ENCODE measurements at places on chromosomes 5 and 9. TPM values are rescaled to one million over a fixed set of nuclear protein-coding genes. Genes with fewer than 3 reads are reported as not detected.

DNA sequence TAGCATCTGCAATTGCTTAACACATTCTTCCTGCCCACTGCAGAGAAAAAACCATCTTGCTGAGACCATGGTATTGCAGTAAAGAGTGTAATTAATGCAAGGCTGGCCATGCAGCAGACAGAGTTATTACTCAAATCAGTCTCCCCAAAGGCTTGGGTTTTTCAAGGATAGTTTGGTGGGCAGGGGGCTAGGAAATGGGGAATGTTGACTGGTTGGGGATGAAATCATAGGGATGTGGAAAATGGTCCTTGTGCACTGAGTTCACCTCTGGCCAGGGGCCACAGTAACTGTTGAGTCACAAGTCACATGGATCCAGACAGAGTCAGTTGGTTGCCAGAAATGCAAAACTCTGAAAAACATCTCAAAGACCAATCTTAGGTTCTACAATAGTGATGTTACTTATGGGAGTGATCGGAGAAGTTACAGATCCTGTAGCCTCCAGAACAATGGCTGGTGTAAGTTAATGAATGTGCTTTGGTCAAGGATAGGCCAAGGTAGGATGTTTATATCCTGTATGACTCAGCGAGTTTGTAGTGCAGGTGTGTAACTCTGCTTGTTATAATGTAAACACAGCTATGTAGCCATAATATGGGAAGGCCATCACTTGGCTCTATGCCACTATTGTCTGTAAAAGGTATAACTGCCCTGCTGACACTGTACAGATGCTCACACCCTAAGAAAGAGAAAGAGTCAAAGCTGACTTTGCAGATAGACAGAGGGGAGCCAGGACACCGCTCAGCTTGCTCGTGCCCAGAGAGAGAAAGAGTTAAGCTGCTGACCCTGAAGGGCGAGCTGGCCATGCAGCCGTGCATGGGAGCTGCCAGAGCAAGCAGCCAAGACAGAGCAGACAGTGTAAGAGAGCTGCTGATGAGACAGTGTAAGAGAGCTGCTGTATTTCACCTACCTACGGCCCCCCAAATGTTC lies 27.2 kb downstream of the C9orf152 start:
- H3K4me3 ChIP-seq, result no peak overlapping the region
- no peaks in the 10 kb centered on the region for H3K4me1 ChIP-seq
- no peaks in the 10 kb centered on the region for H3K27me3 ChIP-seq
- DNase-seq, result peak; percentile 54
- no peak overlapping the region for H3K27ac ChIP-seq

GRCh38 chr9:94157050-94157801 lies 73.0 kb downstream of the PTPDC1 start:
- no peak overlapping the region for H3K4me3 ChIP-seq
- H3K36me3 ChIP-seq, result no peaks in the 10 kb centered on the region
- peak; percentile 76 for DNase-seq
- peak overlapping the region; percentile 8 for H3K27ac ChIP-seq
- no peaks in the 10 kb centered on the region for H3K4me1 ChIP-seq
- H3K27me3 ChIP-seq, result no peaks in the 10 kb centered on the region

GRCh38 chr9:26013199-26013598 lies 335.0 kb upstream of the TUSC1 start:
- H3K4me3 ChIP-seq, result no peak overlapping the region
- no peaks in the 10 kb centered on the region for H3K27me3 ChIP-seq
- no peak for DNase-seq
- no peaks in the 10 kb centered on the region for H3K4me1 ChIP-seq
- no peak overlapping the region for H3K27ac ChIP-seq

DNA sequence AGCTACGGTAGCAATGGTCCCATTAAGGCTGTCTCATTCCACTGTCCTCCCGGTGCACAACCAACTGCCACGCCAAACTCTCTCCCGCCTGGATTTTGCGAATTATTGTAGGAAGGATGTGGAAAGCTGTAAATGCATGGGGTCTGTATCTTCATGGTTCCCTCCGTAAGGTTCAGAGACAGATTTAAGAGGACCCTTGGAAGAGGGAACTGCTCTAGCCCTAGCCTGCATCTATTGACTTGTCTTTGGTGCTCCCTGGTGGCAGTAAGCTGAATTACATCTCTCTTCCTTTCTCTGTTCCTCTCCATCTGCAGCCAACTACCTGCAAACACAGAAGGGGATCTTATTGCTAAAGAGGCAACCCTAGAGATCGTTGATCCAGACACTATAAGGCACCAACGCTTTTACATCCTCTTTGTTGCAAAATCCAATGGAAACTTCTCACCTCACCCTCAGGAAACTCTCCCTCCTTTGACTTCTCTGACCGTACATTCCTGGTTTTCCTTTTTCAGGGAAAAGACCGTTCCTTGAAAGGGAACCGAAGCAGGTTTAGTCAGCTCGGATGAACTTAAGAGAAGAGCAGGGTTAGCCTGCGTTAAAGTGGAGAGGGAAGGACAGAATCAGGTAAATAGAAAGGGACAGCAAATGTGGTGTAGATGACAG lies 11.9 kb downstream of the CAPSL start:
- H3K27ac ChIP-seq, result no peak overlapping the region
- DNase-seq, result peak; percentile 33
- H3K27me3 ChIP-seq, result no peaks in the 10 kb centered on the region
- no peaks in the 10 kb centered on the region for H3K36me3 ChIP-seq

DNA sequence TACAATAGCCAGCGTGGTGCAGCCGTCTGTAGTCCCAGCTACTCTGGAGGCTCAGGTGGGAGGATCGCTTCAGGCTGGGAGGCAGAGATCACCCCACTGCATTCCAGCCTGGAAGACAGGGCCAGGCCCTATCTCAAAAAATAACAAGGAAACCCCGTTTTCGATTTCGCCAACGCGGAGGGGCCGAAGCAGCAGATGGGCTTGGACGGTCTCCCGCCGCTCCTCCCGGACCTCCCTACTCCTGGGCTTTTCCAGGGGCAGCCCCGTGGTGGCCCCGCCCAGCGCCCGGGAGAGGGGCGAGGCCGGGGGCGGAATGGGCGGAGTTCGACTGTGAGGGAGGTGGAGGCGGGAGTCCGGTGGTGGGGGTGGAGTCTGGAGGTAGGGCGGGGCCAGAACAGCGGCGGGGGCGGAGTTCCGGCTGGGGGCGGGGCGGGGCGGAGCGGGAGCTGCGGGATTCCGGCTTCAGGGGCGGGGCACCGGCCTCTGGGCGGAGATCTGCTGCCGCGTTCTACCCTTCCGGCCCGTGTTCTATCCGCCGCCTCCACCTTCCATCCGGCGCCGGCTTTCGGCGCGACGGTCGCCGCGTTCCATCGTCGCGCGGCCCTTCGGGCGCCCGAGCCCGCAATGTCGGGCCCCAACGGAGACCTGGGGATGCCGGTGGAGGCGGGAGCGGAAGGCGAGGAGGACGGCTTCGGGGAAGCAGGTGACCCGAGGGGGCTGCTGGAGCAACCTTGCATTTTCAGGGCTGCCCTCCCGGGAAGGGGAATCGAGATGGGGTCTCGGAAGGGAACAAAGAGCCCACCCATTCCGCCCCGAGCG lies at the start of gene BBLN:
Gene BBLN, plus strand, starts transcription at position 482 of the 819 bp plus-strand sequence. Its CDS starts 143 bp downstream, at position 625.
- peak; percentile 95 for DNase-seq
- peaks cover 27% of the 10 kb centered on the region for H3K4me1 ChIP-seq
- peak within 1 kb of the TSS; percentile 82 for H3K27ac ChIP-seq
- H3K36me3 ChIP-seq, result peaks cover 14% of the 10 kb centered on the region
- H3K27me3 ChIP-seq, result no peaks in the 10 kb centered on the region

- no peak overlapping the region for H3K27ac ChIP-seq
- no peaks in the 10 kb centered on the region for H3K27me3 ChIP-seq
These were observed 92.5 kb upstream of the TNFSF8 start for GRCh38 chr9:115022760-115023434.

GRCh38 chr9:106576232-106576760 lies 286.7 kb upstream of the ZNF462 start:
- no peak for DNase-seq
- no peak overlapping the region for H3K27ac ChIP-seq
- H3K4me3 ChIP-seq, result no peak overlapping the region
- H3K27me3 ChIP-seq, result no peaks in the 10 kb centered on the region
- no peaks in the 10 kb centered on the region for H3K36me3 ChIP-seq
- H3K4me1 ChIP-seq, result no peaks in the 10 kb centered on the region

GRCh38 chr5:136057401-136058038 lies 28.7 kb downstream of the TGFBI start:
- H3K4me3 ChIP-seq, result no peak overlapping the region
- DNase-seq, result no peak
- H3K27ac ChIP-seq, result peak overlapping the region; percentile 59
- H3K27me3 ChIP-seq, result no peaks in the 10 kb centered on the region

GRCh38 chr5:141508440-141508797 lies 19.5 kb downstream of the PCDHGC5 start:
- H3K4me1 ChIP-seq, result peaks cover 15% of the 10 kb centered on the region
- peaks cover 33% of the 10 kb centered on the region for H3K36me3 ChIP-seq
- no peaks in the 10 kb centered on the region for H3K27me3 ChIP-seq

DNA sequence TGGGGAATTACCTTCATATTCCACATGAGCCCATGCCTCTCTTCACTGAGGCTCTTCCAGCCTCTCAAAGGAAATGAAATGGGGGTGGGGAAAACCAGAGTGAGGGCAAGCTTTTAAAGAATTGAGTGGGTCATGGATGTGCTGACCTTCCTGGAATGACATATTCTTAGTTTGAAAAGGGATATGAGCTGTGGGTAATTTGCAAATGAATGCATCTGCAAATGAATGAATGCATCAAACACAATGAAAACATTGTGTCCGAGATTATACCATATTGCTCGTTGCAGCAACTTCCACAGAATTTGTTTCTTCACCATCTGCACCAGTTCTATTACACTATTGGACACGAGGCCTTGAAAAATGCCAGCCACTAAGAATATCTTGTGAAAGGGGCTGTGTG lies 198.6 kb upstream of the CDH6 start:
- no peaks in the 10 kb centered on the region for H3K27me3 ChIP-seq
- no peaks in the 10 kb centered on the region for H3K4me1 ChIP-seq
- no peaks in the 10 kb centered on the region for H3K36me3 ChIP-seq
- no peak overlapping the region for H3K27ac ChIP-seq
- no peak for DNase-seq

DNA sequence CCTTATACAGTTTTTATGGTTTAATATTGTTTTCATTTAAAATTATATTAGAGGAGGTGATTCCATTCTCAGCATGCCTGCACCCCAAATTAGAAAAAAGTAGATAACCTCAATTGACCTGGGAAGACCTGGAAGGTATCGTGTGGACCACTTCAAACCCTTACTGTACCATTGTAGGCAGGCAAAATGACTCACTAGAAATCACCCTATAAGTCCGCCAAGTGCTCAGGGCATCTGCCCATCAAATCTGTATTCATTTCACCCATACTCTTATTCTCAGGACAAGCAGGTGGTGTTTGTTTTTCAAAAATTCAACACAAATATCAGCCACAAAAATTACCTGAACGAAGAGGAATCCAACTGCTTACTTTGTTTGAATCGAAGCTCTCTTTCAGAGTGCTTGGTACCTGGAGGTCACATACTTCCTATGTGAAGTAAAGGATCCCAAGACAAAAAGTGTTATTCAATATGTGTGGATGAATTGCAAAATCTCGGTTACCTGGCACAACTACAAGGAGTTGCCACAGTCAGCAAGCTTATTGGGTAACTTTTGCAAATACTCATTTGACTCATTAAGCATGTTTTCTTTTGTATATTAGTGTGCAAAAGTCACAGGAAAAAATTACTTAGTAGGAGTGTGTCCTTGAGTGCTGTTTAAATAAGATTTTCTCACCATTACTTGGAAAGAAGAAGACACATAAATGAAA lies 216.2 kb downstream of the ENC1 start:
- H3K27ac ChIP-seq, result no peak overlapping the region
- H3K36me3 ChIP-seq, result no peaks in the 10 kb centered on the region
- DNase-seq, result no peak
- H3K4me1 ChIP-seq, result no peaks in the 10 kb centered on the region

DNA sequence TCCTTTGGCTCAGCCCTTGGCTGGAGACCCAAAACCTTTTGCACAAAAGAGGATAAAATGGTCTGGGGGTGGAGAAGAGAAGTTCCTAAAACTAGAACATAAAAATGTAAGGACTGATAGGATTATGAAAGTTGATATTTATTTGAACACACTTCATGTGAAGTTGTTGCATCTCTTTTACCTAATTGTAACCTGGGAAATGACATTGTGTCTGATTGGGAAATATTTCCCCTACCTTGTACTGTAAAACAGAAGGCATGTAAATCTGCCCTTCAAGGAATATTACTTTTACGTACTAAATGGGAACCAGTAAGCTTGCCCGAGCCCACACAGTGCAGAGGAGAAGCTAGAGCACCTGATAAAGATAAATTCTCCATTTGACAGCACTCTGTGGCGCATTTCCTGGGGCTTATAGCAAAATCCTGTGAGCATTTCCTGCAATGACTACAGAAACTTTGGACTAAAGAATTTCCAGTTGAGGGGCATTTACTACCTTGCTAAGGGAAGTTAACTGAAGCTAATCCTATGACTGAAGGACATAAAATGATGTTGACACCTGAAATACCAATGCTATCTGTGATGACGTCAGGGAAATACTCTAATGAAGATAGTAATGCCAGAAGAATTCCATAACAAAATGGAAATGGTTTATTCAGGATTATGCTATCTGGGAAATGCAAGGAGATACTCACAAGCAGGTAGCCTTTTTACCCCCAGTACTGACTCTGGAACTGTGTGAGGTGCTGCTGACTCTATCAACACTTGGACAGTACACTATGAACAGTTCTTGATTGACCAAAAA lies 78.3 kb upstream of the LIFR start:
- DNase-seq, result no peak
- H3K27me3 ChIP-seq, result no peaks in the 10 kb centered on the region
- H3K4me3 ChIP-seq, result no peak overlapping the region
- no peak overlapping the region for H3K27ac ChIP-seq
- H3K36me3 ChIP-seq, result no peaks in the 10 kb centered on the region

GRCh38 chr9:90830977-90831376 lies 29.4 kb downstream of the SYK start:
- no peak for DNase-seq
- no peaks in the 10 kb centered on the region for H3K36me3 ChIP-seq
- no peak overlapping the region for H3K4me3 ChIP-seq
- no peaks in the 10 kb centered on the region for H3K4me1 ChIP-seq
- H3K27me3 ChIP-seq, result no peaks in the 10 kb centered on the region
- no peak overlapping the region for H3K27ac ChIP-seq

DNA sequence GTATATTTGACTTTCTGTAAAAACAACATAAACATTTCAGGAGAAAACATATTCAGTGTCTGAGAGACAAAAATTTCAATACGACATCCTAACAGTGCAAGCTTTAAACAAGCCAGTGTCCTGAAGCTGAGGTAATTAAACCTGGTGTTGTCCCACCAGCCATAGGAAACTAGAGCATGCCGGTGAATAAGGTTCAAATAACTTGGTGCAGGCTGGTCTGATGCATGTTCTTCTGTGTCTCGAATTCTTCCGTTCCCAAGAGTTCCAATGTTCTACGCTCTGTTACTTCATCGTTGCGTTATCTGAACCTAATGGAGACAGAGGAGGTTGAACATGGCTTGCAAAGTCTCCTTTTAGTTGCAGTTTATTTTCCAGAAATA lies 48.9 kb downstream of the ADAMTS16 start:
- H3K27me3 ChIP-seq, result no peaks in the 10 kb centered on the region
- no peak overlapping the region for H3K4me3 ChIP-seq
- no peak for DNase-seq
- no peaks in the 10 kb centered on the region for H3K4me1 ChIP-seq
- no peaks in the 10 kb centered on the region for H3K36me3 ChIP-seq

AHRR gene
- 1.0 TPM for total RNA-seq

PCYOX1L gene
- 9.1 TPM for total RNA-seq

SPATA31A3 gene
- total RNA-seq, result not detected

ARHGEF39 gene
- total RNA-seq, result 0.94 TPM

SOWAHA gene
- not detected for total RNA-seq

LEAP2 gene
- total RNA-seq, result not detected

PCDHA9 gene
- total RNA-seq, result 0.18 TPM

SLC6A7 gene
- total RNA-seq, result not detected

TMEFF1 gene
- total RNA-seq, result 1.8 TPM

SHISAL2B gene
- total RNA-seq, result not detected

Data from adrenal gland (tissue), 19 donors.